Glomerular endothelial cell (primary cell): ENCODE measurements at places on chromosomes 12 and 14.
A peak's percentile ranks its signal among the peaks of the same experiment; 100 is the strongest.

GRCh38 chr14:72383865-72384264 is 451.6 kb downstream of the RGS6 start:
- no peak for DNase-seq

GRCh38 chr12:86331012-86331411 is 74.8 kb upstream of the MGAT4C start:
- no peak for DNase-seq

- no peak for DNase-seq
Measured at GRCh38 chr12:119115296-119115905, 63.3 kb upstream of the HSPB8 start.

GRCh38 chr12:6322969-6323339 is 12.5 kb downstream of the PLEKHG6 start:
- no peak for DNase-seq

- DNase-seq, result no peak
Measured at GRCh38 chr14:99715266-99716000, 31.3 kb downstream of the CYP46A1 start.

- no peak for DNase-seq
Measured at GRCh38 chr12:39685854-39686657, 66.5 kb upstream of the ABCD2 start.

DNA sequence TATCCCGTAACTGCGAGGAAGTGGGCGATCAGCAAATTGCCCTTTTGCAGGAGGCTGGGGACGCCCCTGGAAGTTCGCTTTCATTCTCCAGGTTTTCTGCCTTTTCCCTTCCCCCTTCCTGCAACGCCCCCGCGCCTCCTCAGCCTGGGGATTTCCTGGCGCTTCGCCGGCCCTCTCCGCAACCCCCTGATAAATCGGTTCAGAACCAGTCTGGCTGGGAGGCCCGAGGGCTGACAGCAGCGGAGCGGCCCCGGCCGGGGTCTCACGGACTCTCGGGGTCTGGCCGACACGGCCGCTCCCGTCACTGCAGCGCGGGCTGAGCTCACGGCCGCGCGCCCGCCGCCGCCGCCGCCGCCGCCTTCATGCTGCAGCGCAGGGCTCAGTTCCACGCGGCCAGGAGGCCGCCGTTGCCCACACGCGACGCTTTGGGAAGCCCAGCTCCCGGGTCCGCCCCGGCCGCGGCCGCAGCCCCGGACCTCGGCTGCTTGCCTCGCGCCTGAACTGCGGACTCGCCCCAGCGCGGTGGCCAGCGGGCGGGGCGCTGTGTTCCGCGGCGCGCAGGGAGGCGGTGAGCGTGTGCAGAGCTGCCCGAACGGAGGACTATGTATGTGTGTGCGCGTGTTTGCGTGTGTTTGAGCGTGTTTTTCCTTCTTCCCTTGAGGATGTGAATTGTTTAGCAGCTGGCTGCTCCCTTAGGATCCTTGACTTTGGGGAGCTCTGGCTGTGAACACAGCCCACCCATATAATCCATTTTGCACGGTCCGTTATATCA is at the start of gene LRFN5:
LRFN5 (plus strand) TSS at position 345 of the 772 bp plus-strand sequence.
- DNase-seq, result no peak

DNA sequence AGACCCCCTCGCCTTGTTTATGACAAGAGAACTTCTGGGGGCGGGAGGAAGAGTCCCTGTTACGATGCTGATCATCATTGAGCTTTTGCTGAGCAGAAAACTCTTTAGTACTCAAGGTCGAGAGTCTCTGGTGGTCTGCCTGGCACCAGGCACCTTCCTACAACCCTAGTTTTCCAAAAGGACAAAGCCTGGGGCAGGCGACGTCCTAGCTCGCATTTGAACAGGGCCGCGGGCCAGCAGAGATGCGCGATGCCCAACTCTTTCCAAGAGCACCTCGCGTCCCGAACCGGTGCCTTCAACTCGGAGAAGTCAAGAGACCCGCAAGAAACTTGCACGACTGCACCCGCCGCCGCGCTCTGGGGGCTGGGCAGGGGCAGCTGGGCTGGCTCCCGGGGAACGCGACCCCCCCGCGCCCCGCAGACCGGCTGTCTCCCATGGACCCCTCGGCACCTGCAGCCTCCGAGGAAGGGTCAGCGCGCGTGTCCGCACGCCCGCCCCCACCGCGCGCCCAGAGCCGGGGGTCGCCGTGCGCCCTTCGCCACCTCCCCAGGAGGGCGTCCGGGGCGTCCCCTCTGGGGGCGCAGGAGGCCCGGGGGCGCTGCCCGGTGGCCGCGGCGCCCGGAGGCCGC is 377 bp upstream of the BCL7A start:
- DNase-seq, result no peak

- no peak for DNase-seq
Measured at GRCh38 chr14:101736071-101736470, 25.4 kb upstream of the PPP2R5C start.

DNA sequence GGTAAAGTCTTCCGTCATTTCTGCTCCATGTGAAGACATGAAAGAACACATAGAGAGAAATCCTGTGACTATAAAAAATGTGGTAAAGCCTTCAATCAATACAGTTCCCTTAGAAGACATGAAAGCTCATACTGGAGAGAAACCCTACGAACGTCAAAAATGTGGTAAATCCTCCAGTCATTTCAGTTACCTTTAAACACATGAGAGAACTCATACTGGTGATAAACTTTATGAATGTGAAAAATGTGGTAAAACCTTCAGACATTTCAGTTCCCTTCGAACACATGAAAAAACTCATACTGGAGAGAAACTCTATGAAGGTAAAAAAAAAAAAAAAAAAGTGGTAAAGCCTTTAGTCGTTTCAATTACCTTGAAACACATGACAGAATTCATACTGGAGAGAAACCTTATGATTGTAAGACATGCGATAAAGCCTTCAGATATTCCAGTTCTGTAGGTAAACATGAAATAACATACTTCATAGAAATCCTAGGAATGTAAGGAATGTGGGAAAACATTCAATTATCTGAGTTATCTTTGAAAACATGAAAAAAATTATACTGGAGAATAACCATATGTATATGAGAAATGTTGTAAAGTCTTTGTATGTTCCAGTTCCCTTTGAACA is 60.4 kb downstream of the MAP4K5 start:
- no peak for DNase-seq

GRCh38 chr12:3271639-3272038 is 194.5 kb downstream of the TSPAN9 start:
- no peak for DNase-seq

- no peak for DNase-seq
Measured at GRCh38 chr14:34797747-34798583, 77.2 kb downstream of the BAZ1A start.

DNA sequence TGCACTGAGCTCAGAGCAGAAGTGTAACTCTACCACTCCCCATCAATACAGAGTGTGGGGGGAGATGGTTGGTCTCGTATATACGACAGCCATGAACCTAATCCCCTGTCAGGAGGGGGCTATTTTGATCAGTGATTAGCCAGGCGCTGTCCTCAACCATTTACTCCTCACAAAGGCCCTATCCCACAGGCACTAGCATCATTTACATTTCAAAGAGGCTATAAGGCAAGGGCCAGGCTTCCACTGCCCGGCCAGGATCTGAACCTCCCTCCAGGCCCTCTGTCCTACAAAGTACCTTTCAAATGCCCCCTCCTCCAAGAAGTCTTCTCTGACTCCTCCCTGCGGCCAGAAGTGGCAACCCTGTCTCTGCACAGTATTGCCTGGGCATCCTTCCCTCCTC is 74.7 kb downstream of the ITPK1 start:
- DNase-seq, result no peak

DNA sequence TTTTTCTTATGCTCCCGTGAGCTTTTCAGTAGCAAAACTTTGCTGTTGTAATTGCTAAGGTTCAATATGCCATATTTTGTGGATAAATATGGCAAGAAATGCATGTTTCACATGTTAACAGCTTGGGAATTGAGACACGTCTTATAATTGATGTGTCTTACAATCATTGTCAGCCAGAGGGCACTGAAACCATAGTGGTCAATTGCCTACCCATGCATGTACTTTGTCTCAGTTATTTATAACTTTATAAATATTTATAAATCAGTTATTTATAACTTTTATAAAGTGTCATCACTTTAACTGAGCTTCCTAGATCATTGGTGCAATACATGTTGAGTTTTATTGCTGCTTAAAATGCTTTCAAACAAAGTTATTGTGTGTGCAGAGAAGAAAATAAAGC is 82.0 kb downstream of the CATSPERB start:
- peak; percentile 10 for DNase-seq

DNA sequence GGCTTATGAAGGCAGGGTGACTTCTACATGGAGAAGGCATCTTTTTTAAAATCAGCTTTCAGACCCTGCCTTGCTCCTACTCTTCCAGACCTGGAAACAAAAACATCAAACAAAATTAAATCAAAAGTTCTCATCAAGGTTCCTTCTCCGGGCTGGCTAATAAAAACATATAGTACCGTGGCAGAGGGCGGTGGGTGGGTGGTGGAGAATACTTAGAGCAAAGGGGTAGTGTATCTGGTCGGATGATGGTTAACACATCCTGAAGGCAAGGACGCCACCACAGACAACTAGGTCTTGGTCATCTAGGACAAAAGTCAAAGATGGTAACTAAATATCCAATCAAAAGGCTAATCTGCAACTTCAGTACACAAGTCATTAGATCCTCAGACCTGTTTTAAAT is 1.8 kb downstream of the DAD1 start:
- DNase-seq, result no peak

DNA sequence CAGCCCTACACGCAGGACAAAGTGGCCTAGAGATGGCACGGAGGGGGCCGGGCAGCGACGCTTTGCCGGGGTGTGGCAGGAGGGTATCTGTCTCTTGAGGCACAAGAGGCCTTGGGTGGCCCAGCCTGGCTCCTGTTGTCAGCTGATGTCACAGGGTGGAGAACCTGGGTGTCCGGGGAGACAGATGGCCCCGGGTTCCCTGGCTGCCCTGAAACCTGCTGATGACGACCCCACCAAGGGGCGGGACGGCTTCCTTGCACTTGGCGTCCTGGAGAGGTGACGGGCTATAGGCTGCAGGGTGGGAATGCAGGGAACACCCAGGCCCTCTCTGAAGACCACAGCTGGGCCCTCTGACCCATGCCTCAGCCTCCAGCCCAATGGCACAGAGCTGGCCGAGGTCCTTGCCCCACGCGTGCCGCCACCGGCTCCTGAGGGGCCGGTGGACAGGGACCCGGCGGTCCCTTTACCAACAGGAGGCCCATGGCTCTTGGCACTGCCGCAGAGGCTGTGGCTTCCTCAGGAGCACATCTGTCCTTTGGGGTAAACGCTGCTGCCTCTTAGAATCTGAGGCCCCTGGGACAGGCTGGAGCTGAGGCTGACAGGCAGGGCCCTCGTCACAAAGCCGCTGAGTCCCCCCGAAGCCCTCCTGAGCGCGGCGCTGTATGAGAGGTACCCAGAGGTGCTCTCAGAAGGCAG is 16.4 kb downstream of the TRMT61A start:
- no peak for DNase-seq

- DNase-seq, result no peak
Measured at GRCh38 chr12:24820872-24821271, 128.0 kb downstream of the BCAT1 start.

DNA sequence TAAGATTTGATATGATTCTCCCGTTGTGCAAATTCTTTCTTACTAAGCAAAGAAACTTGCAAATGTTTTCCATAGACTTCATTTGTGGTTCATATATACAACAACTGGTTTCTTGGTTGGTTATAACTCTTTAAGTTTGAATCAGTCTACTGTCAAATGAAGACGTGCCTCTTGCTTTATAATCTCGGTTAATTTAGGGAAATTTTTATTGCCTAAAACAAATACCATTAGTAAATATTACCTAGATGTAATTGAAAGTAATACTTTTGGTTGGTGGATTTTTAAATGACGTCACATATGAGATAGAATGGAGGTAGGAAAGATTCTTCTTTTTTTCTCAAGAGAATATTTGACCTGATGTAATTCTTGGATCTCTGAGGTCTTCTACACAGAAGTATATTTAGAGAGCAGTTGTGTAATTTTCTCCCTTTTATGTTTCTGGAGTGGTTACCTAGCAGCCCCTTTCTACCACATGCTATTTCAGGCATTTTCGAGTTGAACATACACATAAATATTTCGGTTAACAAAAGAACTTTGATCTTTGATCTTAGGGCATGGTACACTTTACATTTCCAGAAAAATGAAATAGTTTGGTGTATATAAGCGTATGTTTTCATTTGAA is 1.7 kb downstream of the ATF7IP start:
- DNase-seq, result no peak

DNA sequence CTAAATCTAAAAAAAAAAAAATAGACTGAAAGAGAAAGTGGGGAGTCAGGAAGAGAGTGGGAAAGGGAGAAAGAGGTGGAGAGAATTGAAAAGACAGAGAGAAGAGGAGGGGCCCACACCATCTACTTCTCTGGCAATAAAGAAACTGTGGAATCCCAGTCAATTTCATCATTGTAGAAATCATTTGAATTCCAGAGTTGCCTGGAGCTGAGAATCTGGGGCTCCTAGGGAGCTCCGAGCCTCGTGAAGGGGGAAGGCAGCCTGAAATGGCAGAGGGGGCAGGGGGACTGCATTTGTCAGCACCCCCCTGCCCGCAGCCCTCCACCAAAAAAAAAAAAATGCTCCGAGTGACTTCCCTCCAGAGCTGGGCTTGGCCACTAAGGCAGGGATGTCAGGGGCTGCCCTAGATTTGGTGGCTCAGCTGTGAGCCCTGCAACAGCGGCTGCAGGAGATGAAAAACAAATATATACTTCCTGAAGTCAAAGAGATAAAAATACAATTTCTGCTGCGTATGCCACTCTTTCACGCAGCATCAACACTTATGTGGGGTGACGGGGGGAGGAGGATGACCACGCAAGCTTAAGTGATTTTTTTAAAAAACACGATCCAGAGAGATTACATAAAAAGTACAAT is 80.5 kb downstream of the BCL11B start:
- no peak for DNase-seq

DNA sequence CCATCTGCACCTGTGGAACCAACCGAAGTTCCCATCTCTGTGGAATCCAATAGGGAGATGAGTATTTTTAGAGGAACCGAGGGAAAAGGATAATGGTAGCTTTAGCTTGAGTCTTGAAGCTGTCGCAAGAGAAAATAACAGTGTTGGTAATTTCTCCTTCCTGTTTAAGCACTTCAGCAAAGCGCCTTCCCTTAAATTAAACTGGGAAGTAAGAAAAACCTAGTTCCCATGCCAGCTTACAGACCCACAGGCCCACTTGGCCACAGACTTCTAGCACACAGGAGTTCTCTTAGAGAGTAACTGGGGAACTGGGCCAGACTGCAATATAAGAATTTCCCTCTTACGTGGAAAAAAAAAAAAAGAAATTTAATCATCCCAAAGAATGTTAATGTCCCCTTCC is 223.8 kb downstream of the EFCAB11 start:
- DNase-seq, result no peak

- no peak for DNase-seq
Measured at GRCh38 chr12:57615637-57616036, 4.4 kb downstream of the ARHGEF25 start.

- no peak for DNase-seq
Measured at GRCh38 chr12:123063535-123063934, 83.1 kb downstream of the ARL6IP4 start.
